Stimulated activated CD8-positive, alpha-beta memory T cell treated with anti-CD3 and anti-CD28 coated beads, Interleukin-4, amount 100 ng/mL, for 4 hours (primary cell): ENCODE measurements at places on chromosomes 2 and 18.

GRCh38 chr18:6088432-6088831 lies 193.1 kb upstream of the TMEM200C start:
- DNase-seq: no peak

DNA sequence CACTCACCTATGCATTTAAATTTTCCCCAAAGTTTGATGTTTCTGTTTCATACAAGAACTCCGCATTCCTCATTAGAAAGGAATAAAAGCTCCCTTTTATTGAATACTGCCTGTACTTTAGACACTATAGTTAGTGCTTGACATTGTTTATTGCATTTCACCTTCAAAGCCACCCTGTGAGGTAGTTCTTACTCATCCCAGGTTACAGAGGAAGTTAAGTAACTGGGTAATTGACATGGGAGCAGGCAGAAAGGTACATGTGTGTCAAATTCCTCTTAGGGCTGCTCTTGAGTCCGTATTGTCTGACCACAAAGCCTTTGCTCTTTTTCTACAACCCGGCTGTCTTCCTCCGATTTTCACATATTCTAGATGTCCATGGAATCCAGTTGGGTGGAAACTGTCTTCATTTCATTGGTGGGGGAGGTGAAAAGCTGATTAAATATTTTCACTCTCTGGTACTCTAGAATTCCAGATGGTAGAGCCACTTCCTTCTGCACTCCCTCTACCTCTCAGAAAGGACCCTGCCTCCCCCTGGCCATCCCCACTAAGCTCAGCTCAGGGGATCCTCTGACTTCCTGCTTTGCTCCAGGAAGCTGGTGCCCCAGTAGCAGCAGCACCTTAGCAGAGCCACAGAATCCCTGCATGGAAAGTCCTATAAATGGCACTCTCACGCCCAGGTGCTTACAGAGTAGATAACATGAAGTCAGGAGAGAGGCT lies 319.2 kb downstream of the LRATD1 start:
- no peak for DNase-seq

DNA sequence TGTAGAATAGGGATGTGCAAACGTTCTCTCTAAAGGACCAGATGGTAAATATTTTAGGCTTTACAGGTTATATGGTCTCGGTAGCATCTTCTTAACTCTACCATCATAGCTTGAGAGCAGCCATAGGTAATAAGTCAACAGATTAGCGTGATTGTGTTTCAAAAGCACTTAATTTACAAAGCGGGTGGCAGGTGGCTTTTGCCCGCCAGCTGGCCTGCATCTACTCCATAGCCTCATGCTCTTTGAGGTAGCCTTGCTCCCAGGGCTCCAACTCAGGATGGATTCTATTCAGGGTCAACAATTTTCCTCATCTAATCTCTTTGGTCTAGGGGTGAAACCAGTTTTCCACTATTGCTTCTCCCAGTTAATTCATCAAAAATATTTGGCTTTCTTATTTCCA lies 5.0 kb upstream of the ATP9B start:
- no peak for DNase-seq

DNA sequence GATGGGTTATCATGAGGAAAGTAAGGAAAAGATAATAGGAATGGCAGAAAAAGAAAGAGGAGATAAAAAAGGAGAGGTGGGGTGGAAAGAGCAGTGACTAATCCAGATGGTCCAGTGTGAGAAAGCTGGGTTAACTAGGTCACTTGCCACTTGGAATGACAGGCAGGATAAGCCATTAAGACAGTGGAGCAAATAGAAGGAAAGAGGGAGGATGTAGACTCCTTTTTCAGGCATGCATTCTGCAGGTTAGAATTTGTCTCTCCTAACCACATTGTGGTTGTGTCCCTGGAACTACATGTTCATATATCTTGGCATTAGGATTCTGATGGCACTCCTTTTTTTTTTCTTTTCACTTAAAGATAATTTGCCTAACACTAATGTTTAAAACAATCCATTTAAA lies 13.4 kb upstream of the NEMP2 start:
- no peak for DNase-seq

- DNase-seq: peak; percentile 8
Observed at GRCh38 chr2:218166791-218167190, at the start of gene CXCR1. TSS of gene CXCR1 (minus strand) at chr2:218166962. CDS start at chr2:218165211, 1,751 bp downstream.

DNA sequence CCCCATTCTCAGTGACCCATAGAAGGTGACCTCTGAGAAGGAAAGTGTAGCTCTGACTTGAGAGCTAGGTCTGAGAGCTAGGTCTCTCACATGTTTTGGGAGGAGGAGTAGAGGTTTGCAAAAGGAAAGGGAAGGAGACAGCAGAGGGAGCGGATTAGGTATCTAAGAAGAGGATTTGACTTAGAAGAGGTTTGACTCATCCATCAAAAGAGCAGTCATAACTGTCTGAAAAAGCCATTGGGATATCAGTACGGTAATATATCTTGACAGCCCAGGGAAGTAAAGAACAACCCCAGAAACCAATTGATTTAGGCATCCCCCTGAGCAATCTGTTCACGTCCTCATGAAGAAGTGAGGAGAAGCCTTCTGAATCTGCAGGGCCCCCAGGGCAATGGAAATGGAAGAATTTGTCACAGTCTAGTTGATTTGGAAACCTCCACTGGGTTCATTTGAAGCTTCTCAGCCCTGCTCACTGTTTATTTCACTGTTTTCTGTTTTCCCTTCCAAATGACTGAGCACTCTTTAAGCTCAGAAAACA lies 19.3 kb downstream of the OXER1 start:
- no peak for DNase-seq

GRCh38 chr2:105760639-105761337 lies 16.1 kb downstream of the NCK2 start:
- DNase-seq: no peak
